ENCODE measurements at places on chromosomes 3 and 15.

GRCh38 chr15:65642594-65642993 is 20.9 kb downstream of the SLC24A1 start:
- DNase-seq, result no peak

DNA sequence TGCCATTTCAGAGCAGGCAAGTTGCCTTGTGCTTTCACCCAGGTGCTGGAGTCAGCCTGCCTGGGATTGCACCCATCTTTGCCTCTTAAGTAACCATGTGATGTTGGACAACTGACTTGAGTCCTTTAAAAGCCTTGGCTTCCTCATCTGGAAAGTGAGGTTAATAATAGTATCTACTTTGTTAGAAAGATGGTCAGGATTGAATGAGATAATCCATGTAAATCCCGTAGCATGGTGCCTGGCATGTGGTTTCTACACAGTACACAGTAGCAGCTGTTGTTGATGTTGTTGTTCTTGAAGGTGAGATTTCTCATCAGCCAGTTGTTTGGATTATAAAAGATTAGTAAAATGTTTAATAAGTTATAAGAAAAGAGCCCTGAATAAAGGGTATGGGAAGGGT is 48.8 kb downstream of the PSMD6 start:
- no peak for DNase-seq

DNA sequence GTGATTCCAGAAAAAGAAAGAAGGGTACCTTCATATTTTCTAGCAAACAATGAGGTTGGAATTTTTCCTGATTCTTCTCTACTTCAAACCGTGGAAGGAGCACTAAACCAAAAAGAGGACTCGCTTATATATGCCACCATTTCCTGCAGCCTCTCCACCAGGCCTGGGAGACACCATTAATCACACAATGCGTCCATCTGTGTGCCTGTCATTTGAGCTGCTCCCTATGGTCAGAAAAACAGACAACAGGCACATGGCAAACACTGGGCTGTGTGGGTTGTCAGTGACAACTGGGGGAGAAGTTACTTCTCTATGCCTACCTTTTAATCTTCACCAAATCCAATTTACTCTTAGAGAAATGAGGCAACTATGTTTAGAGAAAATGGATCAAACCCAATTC is 71.9 kb downstream of the NR2F2 start:
- DNase-seq, result no peak

DNA sequence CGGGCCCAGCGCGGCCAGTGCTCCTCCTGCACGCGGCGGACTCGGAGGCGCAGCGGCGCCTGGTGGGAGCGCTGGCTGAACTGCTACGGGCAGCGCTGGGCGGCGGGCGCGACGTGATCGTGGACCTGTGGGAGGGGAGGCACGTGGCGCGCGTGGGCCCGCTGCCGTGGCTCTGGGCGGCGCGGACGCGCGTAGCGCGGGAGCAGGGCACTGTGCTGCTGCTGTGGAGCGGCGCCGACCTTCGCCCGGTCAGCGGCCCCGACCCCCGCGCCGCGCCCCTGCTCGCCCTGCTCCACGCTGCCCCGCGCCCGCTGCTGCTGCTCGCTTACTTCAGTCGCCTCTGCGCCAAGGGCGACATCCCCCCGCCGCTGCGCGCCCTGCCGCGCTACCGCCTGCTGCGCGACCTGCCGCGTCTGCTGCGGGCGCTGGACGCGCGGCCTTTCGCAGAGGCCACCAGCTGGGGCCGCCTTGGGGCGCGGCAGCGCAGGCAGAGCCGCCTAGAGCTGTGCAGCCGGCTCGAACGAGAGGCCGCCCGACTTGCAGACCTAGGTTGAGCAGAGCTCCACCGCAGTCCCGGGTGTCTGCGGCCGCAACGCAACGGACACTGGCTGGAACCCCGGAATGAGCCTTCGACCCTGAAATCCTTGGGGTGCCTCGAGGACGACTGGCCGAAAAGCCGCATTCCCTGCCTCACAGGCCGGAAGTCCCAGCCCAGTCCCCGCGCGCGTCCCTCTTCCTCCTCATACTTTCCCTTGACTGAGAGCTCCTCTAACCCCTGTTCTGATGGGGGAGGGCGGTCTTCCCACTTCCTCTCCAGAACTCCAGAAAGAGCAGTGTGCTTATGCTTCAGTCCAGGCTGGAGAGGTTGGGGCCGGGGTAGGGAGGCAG is 1.4 kb upstream of the IL17RC start:
- no peak for DNase-seq

- no peak for DNase-seq
These were observed 82.9 kb downstream of the EOMES start for GRCh38 chr3:27639271-27639670.

DNA sequence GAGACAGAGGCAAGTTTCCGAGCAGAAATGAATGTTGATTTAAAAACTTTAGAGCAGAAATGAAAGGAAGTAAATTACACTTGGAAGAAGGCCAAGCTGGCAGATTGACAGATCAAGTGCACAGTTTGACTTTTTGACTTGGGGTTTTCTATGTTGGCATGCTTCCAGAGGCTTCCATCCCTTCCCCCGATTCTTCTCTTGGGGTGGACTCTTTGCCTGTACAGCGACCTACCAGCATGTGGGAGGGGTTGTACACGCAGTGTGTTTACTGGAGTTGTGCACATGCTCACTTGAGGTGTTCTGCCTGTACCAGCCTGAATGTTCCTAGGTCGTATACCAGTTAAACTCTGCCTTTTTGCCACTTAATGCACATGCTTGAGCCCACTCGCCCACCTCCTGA is 701.5 kb upstream of the GBE1 start:
- no peak for DNase-seq

DNA sequence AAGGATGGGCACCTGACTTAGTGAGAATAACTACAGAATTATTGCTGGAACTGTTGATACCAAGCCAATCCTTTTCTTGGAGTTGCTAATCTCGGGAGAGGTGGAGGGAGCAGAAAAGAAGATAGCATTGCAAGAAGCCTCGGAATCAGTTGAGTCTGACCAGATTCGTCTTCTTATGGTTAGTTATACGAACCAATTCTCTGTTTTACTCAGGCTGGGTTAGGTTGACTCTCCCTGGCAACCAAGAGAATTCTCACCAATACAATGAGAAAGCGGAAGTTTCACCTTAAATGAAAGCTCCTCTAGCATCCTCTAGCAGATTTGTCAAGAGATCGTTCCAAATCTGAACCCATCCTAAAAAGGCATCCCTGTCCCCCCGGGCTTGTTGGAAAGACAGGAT is 43.5 kb upstream of the UBE2E1 start:
- no peak for DNase-seq

DNA sequence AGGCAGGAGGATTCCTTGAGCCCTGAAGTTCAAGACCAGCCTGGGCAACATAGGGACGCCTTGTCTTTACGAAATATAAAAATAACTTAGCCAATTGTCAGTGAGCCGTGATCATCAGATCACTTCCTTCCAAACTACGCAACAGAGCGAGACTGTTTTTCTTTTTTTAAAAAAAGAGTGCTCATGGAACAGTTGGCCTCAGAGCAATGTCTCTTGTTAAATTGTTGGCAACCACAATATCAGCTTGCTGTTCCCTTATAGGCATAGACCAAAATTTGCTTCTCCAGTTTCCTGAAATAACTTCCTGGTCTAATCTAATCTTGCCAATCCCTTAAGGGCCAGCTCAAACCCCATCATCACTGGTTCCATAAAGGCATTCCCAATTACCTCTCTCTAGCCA is 93.3 kb upstream of the SLC4A7 start:
- DNase-seq, result no peak

DNA sequence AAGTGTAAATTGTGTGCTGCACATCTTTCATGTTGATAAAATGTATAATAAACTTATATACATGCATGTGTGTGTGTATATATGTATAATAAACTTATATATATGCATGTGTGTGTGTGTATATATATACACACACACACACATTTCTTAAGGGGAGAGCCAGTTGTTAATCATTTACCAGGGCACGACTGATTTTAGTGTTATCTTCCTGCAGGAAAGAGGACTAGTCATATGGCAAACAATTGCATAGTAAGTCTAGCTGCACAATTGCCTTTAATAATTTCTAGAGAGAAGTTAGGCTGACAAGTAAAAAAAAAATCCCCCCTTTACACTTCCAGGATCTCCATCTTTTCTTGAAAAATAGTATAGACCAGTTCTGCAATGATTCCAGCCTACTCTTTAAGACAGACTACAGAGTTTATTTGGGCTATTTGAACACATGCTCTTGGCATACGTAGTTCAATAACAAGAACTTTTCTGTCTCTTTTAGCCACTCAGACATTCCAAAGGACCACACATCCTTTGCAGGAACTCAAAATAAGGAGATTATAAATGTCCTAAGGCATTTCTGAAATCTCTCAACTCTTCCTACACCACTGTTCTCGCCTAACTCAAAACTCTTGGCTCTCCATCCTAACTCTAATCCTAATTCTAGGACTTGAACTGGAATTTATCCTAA is 163.6 kb upstream of the SETMAR start:
- no peak for DNase-seq

- DNase-seq, result no peak
These were observed 22.0 kb downstream of the SLC15A2 start for GRCh38 chr3:121916189-121916588.

DNA sequence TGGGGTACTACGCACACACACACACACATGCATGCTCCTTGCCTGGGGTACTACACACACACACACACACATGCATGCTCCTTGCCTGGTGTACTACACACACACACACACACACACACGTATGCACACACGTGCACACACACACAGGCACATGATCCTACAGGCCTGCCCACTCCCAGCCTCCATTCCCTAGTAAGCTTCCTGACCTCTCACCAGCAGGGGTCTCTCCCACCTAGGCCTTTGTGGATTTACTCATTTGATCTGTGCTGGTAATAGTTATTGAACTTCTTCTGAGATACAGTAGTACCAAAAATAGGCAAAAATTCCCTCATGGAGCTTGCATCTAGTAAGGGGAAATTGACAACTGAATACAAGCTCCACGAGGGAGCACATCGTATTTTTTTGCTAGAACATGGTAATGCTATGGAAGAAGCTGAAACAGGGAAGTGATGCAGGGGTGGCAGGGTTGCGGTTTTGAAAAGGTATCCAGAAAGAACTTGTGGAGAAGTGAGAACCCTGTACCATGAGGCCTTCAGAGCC is 19.1 kb downstream of the TTC21A start:
- DNase-seq, result no peak

GRCh38 chr3:54622678-54623077 is 305.2 kb downstream of the LRTM1 start:
- no peak for DNase-seq

DNA sequence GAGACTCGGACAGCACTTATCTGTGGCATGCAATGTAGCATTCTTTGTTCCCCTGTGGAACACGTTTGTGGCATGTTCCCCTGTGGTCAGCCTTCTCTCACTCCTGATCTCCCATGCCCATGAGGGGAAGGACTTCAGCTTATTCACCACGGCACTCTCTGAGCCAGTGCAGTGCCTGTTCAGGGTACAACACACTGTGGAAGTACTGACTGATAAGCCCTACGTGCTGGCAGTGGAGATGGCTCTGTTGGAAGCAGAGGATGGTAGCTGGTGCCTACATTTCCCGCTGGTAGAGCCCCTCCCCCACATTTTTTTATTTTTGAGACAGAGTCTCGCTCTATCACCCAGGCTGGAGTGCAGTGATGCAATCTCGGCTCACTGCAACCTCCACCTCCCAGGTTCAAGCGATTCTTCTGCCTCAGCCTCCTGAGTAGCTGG is 43.5 kb upstream of the ETV5 start:
- DNase-seq, result no peak

DNA sequence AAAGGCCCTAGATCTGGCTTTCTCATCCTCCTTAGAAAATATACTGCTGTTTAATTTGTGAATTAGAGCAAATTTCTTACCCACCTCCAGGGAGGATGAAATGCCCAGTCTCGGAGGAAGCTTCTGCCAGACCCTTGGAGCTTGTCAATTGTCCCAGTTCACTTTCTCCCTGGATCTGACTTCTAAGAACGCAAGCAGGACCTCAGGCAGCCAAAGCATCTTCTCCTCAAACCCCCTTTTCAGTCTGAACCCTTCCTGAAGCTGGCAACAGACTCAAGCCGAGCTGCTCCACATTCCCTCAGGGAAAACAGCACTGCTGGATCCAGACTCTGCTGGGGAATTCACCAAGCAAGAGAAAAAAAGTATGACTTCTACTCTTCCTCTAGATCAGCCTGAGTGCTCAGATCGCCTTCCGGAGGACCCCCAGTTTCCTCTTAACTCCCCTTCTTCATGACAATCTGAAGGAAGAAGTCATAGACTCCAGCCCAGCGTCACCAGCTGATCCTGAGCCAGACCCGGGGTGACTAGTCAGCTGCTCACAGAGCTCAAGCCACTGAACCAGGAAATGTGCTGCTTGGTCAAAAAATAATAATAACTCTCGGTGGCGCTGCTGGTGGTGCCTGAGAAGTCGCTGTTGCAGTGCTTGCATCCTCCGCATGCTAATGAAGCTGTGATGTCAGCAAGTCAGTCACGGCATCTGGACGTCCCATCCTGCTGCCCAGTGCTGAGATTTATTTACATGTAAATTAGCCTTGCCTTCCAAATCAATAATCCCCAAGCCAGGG is at the start of gene PRICKLE2:
Gene PRICKLE2, minus strand, starts transcription at position 641 of the 785 bp plus-strand sequence. CDS start 26,539 bp downstream, outside the sequence.
- DNase-seq, result no peak

DNA sequence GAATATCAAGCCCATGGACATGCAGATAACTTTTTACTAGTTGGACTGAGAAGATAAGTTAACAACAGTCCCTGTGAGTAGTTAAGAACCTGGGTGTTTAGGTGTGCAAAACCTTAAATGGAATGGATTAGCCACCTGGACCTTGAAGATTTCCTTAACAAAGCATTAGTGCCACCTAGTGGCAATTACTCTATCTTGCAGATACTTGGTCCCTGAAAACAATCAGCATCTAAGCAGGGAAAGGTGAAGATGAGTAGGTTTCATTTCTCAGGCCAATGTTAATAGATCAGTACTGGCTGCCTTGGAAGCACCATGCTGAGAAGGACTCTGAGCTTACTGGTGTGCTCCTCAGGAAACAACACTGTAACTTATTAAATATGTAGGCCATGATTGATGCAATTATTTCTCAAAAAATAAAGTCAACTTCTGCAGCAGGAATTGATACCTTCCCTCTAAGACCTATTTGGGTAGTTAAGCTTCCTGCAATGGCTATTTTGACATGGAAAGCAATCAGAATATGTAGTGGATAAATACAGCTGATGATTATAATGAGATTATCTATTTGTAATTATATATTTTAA is 329.4 kb downstream of the TBC1D5 start:
- DNase-seq, result no peak

DNA sequence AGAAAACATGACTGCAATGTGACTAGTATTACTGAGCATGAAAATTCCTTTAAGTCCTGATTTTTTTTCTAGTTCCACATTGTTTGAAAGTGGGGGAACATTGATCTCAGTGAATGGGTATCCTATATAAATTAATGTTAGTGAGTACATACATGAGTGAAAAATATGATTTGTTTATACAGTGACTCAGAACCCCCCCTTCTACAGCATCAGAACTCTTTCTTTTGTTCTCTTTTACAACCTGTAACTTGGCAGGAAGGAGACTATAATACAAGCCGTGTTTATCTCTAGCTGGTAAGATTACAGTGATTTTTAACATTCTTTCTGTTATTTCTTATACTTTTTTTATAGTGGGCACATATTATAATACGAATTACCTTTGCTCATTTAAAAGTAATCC is 384.7 kb downstream of the PDCD6IP start:
- DNase-seq, result no peak

Measured in activated naive CD4-positive, alpha-beta T cell (primary cell).